ENCODE measurements at places on chromosomes 6 and 20.

GRCh38 chr6:147117580-147117979 lies 86.6 kb upstream of the STXBP5 start:
- no peak for DNase-seq

GRCh38 chr6:163001330-163001729 lies 273.6 kb downstream of the PACRG start:
- DNase-seq: no peak

DNA sequence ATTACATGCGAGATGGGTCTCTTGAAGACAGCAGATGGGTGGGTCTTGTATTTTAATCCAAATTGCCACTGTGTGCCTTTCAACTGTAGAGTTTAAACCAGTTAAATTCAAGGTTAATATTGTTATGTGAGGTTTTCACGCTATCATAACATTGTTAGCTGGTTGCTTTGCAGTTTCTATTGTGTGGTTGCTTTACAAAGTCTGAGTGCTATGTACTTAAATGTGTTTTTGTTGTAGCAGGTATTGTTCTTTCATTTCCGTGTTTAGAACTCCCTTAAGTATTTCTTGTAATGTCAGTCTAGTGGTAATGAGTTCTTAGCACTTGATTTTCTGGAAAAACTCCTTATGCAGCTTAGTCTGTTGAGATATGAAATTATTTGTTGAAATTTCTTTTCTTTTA lies 193.3 kb downstream of the MOXD1 start:
- no peak for DNase-seq

DNA sequence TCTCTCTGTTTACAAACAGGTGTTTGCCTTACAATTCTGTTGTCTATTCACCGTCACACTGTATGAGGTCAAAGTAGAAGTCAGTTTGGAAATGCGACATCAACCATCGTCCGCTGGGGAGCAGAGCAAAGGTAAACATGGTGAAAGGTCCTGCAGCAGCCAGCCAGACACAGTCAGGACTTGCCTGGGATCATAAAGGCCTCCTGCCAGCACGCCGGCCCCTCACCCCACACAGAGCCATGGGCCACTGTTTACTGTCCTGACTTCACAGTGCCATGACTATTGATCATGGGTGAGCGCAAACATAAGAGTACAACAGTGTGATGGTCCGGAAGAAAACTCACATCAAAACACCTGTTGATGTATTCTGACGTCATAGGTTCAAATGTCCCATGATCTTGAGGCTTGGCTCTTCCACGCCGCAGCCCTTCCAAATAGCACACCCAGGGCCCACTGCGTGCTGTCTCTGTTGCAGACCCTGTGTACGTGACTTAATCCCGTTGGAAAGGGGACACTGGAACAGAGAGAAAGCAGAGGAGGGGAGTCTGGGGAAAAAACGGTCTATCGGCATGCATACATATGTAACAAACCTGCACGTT lies 16.9 kb upstream of the PPP1R3G start:
- no peak for DNase-seq

GRCh38 chr6:137736048-137736818 lies 130.8 kb upstream of the TNFAIP3 start:
- no peak for DNase-seq

GRCh38 chr20:10297684-10298240 lies 79.1 kb downstream of the SNAP25 start:
- no peak for DNase-seq

DNA sequence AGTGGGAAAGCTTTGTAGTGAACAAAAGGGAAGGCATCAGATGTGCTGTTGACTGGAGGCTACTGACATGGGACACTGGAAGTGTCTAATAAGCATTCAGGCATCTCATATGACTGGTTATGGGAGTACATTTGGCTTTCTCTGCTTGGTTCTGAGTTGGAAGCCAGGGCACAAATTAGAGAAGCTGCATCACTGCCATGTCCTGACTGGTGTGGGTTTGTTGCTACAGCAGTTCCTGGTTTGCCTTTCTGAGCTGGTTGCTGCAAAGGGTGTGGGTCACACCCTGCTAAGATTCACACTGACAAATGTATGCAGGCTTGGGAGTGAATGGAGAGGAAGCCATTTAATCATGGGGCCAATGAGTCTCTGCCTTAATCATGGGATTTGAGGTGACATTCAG lies 36.2 kb upstream of the NANP start:
- no peak for DNase-seq

DNA sequence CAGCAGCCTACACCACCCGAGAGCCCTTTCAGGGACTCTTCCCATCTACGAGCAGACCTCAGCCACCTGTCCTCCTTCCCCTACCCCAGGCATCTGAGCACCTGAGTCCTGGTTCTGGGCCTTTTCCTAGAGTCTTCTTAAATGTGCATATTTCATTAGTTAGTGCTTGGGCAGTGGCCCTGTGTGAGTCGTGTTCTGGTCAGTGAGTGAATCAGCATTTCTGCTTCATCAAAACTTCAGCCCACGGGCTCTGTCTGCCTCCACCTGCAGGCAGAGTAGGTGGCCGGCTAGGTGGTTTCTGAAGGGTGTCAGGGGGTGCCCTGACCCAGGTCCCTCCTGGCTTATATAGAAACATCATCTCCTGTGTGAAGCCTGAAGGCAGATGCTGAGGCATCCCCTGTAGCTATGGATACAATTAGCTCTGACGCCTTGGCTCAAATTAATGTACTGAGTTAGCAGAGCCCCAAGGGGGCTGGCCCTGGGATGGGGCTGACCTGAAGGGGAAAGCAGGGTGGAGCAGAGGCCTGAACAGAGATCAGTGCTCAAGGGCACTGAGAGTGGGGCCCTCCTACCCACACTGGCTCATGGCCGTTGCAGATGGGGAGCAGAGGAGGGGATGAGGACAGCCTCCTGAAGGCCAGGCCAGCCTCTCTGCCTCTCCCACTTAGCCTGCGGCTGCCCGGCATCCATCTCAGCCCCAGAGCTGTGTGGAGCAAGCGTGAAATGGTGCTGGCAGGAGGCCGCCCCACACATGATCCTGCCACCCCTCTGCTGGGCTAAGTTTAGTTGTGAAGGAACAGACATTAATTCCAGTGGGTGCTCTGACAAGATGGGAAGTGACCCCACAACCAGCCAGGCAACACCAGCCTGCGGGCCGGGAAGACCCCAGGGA lies 13.6 kb downstream of the IP6K3 start:
- no peak for DNase-seq

- DNase-seq: no peak
These were observed 258.2 kb downstream of the QKI start for GRCh38 chr6:163672710-163673109.

GRCh38 chr6:168452685-168453377 lies 11.8 kb downstream of the SMOC2 start:
- peak; percentile 78 for DNase-seq
